ENCODE measurements at places on chromosomes 16 and 17.

- peak; percentile 97 for DNase-seq
These were observed 4.3 kb downstream of the MYO1C start for GRCh38 chr17:1487939-1488825.

- DNase-seq: peak; percentile 93
These were observed 24.2 kb downstream of the FAM117A start for GRCh38 chr17:49739641-49740271.

DNA sequence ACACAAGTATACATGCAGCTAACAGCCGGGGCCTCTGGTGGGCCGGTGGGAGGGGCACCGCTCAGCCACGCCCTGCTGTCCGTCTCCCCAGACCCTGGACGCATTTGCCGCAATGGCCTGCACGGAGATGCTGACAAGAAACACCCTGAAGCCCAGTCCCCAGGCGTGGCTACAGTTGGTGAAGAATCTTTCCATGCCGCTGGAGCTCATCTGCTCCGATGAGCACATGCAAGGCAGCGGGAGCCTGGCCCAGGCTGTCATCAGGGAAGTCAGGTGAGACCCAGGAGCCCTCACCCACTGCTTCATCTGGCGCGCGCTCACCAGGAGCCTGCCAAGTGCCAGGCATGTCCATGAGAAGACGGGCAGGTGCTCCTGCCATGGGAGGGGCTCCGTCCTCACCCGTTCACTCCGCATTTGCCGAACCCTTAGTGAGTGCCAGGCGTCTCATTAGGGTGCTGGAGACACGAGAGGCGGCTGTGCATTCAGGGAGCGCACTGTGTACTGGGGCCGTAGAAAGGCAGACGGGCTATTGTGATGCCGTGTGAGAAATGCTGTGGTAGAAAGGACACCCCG, 51.4 kb upstream of the ENDOV start:
- no peak for DNase-seq

- no peak for DNase-seq
These were observed 3.3 kb downstream of the TRPV2 start for GRCh38 chr17:16418685-16419068.

- no peak for DNase-seq
These were observed 103.1 kb downstream of the RPTOR start for GRCh38 chr17:80647746-80648145.

GRCh38 chr17:72244956-72245355, 124.1 kb downstream of the SOX9 start:
- no peak for DNase-seq

GRCh38 chr16:59356709-59357108, 622.6 kb upstream of the GOT2 start:
- no peak for DNase-seq

DNA sequence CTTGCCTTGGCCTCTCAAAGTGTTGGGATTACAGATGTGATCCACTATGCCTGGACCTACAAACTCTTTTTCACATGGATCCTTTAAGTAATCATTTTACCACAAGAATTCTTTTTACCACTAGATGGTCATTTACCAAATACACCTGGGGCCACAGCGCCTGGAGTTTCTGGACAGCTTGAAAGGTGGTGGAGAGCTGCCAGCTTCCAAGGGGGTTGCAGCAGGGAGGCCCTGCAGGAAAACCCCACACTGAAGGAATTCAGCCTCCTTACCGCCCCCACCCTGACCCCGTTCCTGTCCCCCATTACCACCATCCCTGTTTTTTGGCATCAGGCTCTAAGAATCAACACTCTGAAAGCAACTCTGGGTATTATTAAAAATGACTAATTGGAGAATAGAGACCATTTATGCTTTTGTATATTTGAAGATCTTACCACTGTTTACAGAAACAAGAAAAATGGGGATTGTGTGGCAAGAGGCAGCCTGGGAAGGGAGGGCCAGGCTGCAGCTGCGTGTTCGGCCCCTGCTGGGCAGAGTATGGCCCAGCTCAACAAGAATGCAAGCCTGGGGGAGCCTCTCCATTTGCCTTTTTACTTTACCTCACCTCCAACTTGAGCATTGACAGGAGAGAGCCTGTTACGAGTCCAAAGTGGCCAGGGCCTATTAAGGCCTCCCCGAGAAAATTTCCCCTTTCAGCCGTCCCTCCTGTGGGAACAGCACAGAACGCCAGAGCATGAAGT, 209.9 kb downstream of the ZFHX3 start:
- no peak for DNase-seq

- DNase-seq: no peak
These were observed 6.2 kb downstream of the POLR3K start for GRCh38 chr16:47234-47633.

DNA sequence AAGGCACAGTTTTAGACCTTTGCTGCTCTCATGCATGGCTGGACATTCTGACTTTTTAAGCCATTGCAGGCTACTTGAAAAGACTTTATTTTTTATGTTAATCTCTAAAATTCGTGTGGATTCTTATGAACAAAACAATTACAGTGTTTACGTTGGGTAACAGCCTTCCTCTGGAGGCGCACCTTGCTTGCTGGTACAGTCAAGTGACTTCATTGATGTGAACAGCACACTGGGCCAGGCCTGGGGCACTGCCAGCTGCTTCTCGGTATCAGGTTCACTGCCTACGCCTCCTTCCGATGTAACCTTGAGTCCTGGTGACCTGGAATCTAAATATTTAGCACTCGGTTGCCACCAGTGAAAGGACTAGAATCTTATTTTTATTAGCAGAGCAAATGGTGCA, 27.8 kb downstream of the MARCHF10 start:
- no peak for DNase-seq

DNA sequence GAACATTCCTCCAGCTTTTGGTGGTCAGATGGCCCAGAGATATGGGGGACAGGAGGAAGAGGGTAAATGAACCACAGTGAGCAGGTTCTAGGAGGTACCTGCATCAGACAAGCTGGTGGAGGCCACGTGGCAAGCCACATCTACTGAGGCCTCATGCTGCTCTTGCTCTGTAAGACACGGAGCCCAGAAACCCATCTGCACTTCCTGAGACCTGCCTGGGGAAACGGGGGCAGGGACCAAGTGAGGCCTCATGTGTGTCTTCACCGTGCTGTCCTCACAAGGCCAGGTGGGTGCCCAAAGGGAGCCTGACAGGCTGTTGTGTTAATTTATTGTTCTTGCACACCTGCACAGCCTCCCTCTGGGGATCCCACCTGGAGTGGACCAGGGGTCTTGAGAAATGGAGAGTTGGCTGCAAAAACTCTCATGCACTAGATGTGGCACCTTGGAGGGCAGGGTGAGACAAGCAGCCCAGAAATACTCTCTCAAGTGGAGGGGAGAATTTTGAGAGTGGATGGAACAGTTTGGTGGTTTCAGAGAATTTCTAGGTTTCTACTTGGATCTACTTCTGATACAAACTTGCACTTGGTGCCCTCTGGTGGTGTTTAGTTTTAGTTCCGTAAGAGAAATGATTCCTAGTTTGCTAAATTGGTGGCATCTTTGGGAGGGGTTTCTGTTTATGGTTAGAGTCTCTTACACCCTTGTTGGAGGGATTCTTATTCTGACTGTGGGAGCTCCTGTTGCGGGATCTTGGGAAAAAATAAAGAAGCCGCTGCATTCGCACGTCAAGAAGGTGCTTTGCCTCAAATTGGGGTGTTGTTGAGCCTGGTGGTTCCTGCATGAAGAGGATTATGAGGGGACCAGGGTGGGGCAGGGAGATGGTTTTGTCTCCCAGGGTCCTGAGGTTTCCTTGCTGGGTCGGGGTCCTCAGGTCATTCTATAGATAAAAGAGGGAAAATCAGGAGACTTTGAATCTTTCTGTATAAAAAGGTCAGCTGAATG, 47.5 kb downstream of the SLC6A2 start:
- DNase-seq: no peak

DNA sequence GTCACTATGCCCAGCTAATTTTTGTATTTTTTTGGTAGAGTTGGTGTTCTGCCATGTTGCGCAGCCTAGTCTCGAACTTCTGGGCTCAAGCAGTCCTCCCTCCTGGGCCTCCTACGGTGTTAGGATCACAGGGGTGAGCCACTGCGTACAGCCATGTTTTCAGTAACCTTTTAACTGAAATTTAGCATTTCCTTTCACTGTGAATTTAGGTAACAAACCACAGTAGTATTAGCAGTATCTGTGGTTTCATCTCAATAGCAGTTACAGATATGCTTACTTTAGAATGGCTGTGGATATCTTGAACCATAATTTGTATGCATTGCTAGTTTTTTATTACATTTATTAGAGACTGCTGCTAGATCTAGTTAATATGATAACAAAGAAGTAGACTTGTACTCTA, 4.3 kb upstream of the RANGRF start:
- DNase-seq: no peak

GRCh38 chr17:33983824-33984574, 271.1 kb upstream of the CCL2 start:
- no peak for DNase-seq

- DNase-seq: no peak
These were observed 818 bp downstream of the DNAJC7 start for GRCh38 chr17:42016411-42016831.

- no peak for DNase-seq
These were observed 141.1 kb downstream of the GSG1L start for GRCh38 chr16:27922433-27922832.

GRCh38 chr17:49312722-49313121, 49.3 kb downstream of the ZNF652 start:
- no peak for DNase-seq

- no peak for DNase-seq
These were observed 124.9 kb downstream of the RBFOX3 start for GRCh38 chr17:79485991-79486390.

- DNase-seq: no peak
These were observed 3.3 kb downstream of the XYLT2 start for GRCh38 chr17:50349243-50349600.

- DNase-seq: no peak
These were observed 233.1 kb downstream of the CBLN1 start for GRCh38 chr16:49048557-49048956.

DNA sequence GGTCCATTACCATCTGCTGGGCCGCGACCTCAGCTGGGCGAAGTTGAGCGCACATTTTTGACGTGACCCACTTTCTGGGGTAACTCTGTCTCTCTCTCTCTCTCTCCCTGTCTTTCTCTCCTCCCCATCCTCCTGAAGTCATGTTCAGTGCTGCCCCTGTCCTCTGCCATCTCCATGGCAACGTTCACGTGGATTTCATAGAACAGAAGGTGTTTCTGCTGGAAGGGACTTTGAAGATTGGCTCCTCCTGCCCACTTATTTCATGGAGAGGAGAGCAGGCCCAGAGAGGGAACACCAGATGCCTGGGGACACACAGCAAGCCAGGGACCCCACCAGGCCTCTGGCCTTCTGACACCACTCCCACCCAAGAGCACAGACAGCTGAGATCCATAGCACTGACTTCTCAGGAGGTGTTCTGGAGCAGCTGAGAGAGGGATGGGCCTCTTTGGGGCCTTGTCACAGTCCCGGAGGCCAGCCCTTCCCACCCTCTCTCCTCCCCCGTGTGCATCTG, 4.2 kb upstream of the CCNF start:
- no peak for DNase-seq

- no peak for DNase-seq
These were observed 34.3 kb upstream of the CBX4 start for GRCh38 chr17:79873583-79873982.

DNA sequence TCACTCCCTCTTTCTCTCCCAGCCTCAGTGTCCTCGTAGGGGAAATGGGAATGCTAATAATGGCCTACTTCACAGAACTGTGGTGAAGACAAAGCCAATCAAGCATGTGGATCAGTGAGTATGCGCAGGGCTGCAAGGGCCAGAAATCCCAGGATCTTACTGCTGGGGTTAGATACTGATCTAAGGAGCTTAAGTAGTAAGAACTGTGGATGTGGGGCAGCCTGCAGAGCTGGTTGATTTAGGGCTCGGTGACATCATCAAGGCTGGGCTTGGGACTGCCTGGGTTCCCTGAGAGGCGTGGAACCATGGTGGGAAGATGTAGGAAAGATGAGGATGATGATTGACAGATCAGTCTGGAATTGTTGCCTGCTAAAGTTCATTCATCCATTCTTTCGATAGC, 25.6 kb downstream of the GOSR2 start:
- no peak for DNase-seq

- DNase-seq: no peak
These were observed 103.0 kb upstream of the SHISA6 start for GRCh38 chr17:11138023-11138422.

DNA sequence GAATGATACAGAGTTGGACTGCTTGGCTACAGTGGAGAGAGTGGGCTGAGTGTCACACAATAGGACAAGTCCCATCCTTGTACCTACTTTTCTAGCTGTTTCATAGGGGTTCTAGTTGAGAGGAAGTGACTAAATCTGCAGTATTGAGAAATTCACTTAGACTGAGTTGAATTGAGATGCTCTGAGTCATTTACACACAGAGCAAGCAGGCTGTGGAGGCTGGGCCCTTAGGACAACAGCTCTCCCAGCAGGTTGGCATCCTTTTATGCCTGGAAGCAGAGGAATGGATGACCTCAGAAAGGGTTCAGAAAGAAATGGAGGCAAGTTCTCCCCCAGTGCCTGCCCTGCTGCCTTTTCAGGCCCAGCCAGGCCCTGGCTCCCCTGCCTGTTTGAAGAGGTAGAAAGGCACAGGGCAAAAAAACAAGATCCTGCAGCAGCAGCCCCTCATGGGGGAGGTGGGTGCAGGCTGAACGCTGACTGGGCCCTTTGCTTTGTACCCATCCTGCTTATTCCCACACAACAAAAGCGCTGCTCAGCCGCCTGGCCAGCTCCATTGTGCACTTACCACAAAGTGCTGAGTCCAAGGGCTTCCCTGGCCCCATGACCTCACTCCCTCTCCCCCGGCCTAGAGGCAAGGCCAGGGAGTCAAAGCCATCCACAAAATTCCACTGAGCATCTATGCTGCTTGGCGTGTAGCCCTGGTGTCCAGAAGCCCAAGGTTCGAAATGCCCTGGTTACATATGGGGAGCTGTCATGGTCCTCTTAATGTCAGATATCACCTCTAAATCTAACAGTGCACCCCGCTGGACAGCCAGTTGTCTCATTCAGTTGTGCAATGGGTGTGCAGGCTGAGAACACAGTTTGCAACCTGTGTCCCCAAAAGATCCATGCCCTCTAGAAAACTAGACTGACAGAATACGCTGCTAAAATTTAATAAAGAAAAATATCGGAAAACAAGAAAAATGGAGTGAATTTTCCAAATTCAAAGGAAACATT, 5.4 kb upstream of the CRYBA1 start:
- no peak for DNase-seq

GRCh38 chr16:69937465-69937951, 13.6 kb upstream of the CLEC18A start:
- no peak for DNase-seq

DNA sequence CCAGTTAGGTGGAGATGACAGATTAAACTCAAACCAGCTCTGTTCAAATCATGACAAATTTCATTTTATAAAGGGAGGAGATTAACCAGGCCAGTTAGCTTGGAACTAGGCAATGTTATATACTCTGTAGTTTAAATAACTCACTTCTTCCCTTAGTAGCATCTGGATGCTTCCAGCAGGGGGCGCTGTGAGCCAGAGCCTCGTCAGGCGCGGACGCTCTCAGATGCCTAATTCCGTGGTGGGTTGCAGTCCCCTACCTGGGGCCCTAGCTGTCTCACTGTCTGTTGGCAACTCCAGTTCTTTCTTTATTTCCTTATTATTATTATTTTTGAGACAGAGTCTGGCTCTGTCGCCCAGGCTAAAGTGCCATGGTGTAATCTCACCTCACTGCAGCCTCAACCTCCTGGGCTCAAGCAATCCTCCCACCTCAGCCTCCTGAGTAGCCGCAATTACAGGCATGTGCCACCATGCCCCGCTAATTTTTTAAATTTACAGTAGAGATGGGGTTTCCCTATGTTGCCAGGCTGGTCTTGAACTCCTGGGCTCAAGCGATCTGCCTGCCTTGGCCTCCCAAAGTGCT, 17.3 kb upstream of the WFDC1 start:
- peak; percentile 88 for DNase-seq

- DNase-seq: peak; percentile 64
These were observed 32.8 kb upstream of the ETV4 start for GRCh38 chr17:43578699-43579565.

- DNase-seq: no peak
These were observed 174.6 kb downstream of the ZNF423 start for GRCh38 chr16:49681217-49681883.

Measured in right cardiac atrium (tissue), 5 donors.